Eye (tissue), 1 donor: ENCODE measurements at places on chromosomes 3 and 15.

GRCh38 chr3:63355809-63356208 lies 77.7 kb downstream of the SYNPR start:
- DNase-seq = no peak

DNA sequence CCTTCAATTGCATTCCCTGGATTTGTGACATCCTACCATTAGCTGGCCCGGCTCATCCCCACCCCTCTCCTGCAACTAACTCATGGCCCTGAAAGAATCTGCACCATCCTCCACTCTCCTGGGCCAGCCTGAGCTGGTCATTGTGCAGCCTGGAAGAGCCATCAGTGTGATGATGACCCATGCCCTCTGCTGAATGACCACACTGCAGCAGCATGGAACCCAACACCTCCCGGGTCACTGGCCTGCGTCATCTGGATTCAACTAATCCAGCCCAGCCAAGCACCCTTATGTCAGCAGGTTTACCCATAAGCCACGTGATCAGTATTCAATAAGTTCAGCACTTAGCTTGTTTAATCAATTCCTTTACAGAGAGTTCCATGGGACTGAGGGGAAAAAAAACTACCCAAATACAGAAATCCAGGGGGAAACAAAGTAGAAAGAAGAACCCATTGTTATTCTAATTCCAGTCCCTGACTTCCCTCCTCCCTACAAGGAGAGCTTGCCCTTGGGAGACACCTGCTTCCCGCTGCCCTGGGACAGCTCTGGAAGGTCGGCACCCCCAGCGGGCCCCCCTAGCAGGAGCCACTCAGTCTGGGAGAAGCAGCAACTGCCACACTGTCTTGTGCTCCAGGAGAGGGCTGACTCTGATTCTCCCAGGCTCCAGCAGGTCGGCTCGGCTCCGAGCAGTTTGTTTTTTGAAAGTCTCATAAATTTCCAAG lies 309.1 kb upstream of the TLE3 start:
- no peak for DNase-seq

DNA sequence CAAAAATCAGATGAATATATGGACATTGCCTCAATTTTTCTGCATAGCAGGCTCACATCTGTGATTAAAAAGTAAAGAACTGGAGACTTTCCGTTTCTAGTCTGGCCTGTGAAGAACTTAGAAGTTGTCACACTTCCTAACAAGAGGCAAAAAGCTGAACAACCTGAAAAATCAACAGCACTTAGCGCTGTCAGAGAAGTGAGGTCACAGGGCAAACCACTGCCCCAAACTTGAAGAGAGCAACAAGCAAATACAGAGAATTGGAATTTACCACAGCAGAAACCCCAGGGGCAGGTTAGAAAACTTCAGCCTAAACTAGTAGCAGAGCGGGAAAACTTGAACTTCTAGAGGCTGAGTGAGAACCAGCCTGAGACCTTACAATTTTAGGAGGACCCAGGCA lies 38.9 kb downstream of the CCDC54 start:
- no peak for DNase-seq

GRCh38 chr3:174957551-174958001 lies 98.4 kb downstream of the NAALADL2 start:
- no peak for DNase-seq

DNA sequence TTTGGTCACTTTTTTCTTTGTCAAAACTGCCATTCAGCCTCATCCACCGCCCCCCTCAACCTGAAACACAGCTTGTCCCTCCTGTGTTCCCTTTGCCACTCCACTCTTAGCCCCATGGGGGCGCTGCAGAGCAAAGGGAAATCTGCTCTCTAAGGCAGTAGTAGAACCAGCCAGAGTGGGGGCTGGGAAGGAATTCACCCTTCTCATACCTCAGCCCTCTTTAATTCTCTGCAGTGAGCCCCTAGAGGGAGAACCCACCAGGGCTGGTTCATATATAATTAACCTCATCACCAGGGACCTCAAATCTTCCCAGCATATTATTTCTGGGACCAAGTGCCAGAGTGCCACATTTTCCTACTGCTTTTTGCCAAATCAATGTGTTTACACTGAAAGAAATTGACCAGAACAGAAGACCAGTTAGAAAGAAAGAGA lies 2.8 kb upstream of the BCL6 start:
- peak; percentile 97 for DNase-seq

- no peak for DNase-seq
These were observed 7.1 kb downstream of the CELSR3 start for GRCh38 chr3:48655606-48656005.

DNA sequence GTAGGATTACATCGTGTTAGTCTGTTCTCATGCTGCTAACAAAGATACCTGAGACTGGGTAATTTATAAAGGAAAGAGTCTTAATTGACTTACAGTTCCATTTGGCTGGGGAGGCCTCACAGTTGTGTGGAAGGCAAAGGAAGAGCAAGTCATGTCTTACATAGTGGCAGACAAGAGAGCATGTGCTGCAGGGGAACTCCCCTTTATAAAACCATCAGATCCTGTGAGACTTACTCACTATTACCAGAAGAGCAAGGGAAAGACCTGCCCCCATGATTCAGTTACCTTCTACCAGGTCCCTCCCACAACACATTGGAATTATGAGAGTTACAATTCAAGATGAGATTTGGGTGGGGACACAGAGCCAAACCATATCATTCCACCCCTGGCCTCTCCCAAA lies 3.4 kb downstream of the SLC25A26 start:
- no peak for DNase-seq
